DMS153 (cell line): ENCODE measurements at places on chromosomes 4 and X.

DNA sequence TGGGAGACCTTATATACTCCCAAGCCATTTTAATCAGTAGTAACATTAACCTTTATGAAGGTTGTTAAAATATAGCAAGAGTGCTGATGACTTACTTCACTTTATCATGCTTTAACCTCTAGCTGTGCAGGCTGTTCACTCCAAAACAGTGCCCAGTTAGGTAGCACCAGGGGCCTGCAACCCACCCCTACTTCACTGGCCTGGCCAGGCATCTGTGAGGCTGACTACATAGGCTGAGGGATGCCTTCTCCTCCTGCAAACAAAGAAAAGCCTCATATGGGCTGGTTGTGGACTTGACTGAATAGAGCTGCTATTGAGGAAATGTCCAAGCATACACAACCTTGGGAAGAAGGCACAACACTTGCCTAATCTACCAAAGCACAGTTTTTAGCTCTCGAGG is 172.8 kb downstream of the SHROOM3 start:
- DNase-seq, result no peak

DNA sequence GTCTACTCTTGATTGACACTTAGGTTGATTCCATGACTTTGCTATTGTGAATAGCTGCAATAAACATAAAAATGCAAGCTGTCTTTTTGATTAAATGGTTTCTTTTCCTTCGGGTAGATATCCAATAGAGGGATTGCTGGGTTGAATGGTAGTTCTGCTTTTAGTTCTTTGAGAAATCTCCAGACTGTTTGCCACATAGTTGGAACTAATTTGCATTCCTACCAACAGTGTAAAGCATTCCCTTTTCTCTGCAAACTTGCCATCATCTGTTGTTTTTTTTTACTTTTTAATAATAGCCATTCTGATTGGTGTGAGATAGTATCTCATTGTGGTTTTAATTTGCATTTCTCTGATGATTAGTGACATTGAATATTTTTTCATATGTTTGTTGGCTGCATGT is 122.2 kb upstream of the PRKG2 start:
- DNase-seq, result no peak

- no peak for DNase-seq
Measured at GRCh38 chr4:18389115-18389514, 367.6 kb upstream of the LCORL start.

DNA sequence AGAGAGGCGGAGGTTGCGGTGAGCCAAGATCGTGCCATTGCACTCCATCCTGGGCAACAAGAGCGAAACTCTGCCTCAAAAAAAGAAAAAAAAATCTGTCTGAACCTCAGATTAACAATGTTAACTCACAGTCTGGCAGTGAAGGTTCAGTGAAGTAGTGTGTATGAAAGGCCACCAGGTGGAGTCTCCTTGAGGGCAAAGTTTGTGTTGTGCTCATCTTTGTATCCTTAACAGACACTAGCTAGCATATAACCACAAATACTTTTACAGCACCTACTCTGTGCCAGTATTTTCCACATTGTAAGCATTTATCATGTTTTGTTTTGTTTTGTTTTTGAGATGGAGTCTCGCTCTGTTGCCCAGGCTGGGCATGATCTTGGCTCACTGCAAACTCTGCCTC is 46.0 kb upstream of the MGST2 start:
- DNase-seq, result no peak

GRCh38 chrX:15750611-15751154 is 12.6 kb downstream of the CA5B start:
- DNase-seq, result no peak

GRCh38 chrX:121836000-121836399 is 788.6 kb downstream of the GLUD2 start:
- DNase-seq, result no peak

- no peak for DNase-seq
Measured at GRCh38 chr4:102579794-102580462, 78.8 kb downstream of the NFKB1 start.

GRCh38 chr4:128630871-128631270 is 178.6 kb upstream of the JADE1 start:
- DNase-seq, result no peak

DNA sequence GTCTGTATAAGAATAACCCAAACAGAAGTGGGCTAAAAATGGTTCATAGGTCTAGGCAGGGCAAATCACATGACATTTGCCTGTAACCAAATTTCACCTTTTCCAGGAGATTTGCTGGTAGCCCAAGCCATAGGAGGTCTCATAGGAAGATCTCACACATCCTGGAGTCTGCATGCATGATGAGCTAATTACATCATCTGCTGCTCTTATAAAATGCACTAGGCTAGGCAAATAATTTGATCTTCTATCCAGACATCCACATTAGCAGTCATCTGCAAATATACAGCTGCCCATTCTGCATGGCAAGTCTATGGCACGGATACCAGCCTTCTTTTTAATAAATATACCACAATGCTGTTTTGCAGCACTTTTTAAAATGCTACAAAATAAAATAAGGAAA is 87.2 kb downstream of the MAPK10 start:
- no peak for DNase-seq

DNA sequence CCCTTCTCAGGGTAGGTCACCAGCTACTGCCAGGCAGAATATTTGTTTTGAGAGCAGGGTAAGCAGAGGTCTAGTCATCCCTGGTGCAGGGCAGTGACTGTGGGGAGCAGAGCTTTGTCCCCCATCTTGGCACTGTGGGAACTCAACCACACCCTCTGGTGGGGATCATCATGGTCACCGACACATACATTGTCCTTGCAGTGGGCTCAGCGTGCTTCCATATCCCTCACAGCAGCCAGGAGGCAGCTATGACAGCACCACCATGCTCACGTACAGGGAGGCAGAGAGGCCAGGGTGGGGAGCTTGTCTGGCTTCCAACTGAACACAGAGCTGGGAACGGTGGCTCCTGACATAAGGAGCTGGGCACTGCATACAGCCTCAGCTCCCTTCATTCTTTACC is 102.3 kb downstream of the ENPP6 start:
- DNase-seq, result no peak

GRCh38 chrX:44035571-44035970 is 62.4 kb upstream of the NDP start:
- DNase-seq, result no peak

GRCh38 chr4:102466298-102466697 is 34.9 kb upstream of the NFKB1 start:
- DNase-seq, result no peak

- no peak for DNase-seq
Measured at GRCh38 chr4:19455850-19456602, 795.7 kb upstream of the SLIT2 start.

DNA sequence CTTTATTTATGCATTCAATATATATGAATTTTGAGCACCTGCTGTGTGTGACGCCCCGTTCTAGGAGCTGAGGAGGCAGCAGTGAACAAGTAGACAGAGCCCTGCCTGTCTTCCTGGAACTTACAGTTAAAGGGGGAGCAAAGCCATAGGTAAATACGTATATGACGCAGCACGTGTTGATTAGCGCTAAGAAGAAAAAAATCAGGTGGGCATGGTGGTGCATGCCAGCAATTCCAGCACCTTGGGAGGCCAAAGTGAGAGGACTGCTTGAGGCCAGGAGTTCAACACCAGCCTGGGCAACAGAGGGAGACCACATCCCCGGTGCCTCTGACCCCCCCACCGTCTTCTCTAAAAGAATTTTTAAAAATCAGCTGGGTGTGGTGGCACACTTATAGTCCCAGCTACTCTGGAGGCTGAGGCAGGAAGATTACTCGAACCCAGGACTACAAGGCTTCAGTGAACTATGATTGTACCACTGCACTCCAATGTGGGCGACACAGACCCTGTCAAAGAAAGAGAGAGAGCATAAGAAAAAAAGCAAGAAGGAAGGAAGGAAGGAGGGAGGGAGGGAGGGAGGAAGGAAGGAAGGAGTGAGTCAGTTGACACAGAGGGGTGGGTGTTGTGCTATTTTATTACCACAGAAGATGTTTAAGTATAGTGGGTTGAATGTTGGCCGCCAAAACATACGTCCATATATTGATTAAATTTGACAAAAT is 5.4 kb upstream of the KIAA0232 start:
- DNase-seq, result no peak

DNA sequence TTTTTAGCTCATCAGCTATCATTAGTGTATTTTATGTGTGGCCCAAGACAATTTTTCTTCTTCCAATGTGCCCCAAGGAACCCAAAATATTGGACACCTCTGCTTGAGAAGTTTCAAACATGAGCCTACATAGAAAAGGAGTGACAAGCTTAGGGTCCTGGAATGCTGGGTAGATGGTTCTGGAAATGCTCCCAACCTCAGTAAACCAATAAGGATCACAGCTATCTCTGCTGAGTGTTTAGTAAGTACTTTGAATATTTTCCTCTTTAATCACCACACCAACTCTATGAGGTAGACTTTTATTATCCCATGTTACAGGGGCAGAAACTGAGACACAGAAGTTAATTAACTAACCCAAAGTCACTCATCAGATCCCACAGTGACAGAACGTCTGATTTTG is 164.9 kb upstream of the KLF3 start:
- no peak for DNase-seq

- no peak for DNase-seq
Measured at GRCh38 chr4:48127231-48127630, 6.8 kb downstream of the TXK start.

DNA sequence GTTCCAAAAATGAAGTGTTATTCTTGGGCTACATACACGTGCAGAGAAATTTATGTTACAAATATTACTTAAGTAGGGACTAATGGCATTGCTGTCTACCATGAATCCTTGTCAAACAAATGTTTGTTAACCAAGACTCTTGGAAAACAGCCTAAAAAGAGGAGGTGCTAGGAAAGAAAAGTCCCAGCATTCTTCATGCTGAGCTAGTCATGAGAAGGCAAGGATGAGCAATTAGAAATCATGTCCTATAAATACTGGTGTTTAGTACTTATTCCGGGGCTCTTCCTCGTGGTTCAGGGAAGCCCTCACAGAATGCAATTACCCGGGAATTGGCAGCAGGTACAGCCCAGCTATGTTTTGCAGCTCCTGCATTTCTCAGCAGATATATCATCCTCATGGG is 378.1 kb upstream of the FTHL17 start:
- no peak for DNase-seq

GRCh38 chr4:17098996-17099395 is 200.6 kb upstream of the LDB2 start:
- no peak for DNase-seq

GRCh38 chr4:121307445-121308327 is 73.1 kb downstream of the QRFPR start:
- peak; percentile 0 for DNase-seq

GRCh38 chr4:5143306-5143861 is 92.1 kb downstream of the STK32B start:
- DNase-seq, result no peak

- peak; percentile 53 for DNase-seq
Measured at GRCh38 chr4:77433418-77433733, 172.2 kb upstream of the CXCL13 start.

- DNase-seq, result no peak
Measured at GRCh38 chr4:113112338-113112978, 63.0 kb downstream of the ANK2 start.

DNA sequence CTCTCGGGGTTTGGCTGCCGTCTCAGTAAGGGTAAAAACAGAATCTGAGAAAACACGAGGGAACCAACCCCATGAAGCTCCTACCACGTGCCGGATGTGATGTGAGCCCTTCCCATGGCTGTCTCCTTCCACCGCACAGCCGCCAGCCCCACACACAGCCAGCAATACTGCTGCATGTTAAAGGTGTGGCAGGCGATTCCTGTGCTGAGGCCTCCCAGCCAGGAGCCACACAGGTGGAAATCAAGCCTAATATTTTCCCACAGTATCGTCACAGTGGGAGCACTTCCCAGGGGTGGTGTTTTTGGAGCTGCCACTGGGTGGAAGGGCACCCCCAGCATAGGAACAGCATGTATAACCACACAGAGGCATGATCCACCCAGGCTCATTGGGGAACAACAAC is 77.5 kb downstream of the SLC2A9 start:
- DNase-seq, result no peak

GRCh38 chr4:48130100-48130499 is 4.0 kb downstream of the TXK start:
- DNase-seq, result no peak

DNA sequence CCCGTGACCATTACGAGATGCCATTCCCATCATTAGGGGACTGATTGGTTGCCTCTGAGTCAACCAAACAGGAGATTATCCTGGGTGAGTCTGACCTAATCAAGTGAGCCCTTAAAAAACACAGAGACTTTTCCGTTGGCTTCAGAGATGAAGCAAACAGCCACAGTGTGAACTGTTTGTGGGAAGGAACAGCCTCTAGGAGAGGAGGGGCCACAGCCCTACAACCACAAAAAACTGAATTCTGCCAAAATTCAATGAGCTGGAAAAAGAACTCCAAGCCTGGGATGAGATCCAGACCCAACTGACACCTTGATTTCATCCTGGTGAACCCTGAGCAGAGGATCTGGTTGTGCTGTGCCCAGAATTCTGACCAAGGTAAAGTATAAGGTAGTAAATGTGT is 31.3 kb upstream of the TBL1X start:
- no peak for DNase-seq

DNA sequence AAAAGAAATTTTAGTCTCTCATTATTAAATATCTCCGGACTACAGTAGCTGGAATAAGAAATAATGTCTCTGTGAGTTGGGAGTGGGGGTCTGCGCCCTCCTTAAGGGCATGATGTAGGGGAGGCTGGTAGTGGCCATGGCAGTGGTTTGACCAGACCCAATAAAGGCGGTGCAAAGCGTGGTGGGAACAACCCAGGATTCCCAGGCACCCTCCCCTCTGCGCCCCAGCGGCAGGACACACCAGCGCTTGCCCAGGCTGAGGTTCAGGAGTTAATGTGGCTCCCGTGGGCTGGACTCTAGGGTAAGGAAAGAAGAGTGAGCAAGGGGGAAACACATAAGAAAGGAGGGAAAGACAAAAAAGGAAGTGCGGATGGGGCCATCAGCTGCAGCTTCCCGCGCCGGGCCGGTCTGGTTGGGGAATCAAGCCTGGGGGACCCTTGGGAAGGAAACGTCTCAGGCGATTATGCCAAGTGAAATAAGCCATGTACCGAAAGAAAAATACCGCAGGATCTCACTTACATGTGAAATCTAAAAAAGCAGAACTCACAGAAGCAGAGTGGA is 157.5 kb upstream of the SMIM31 start:
- DNase-seq, result no peak
